ENCODE measurements at places on chromosomes 1 and 21. TPM values are rescaled to one million over a fixed set of nuclear protein-coding genes. Genes with fewer than 3 reads are reported as not detected.

The HEATR1 gene
- 49.8 TPM for total RNA-seq

The LENEP gene
- total RNA-seq, result not detected

The SYT11 gene
- 10.8 TPM for total RNA-seq

The SGIP1 gene
- not detected for total RNA-seq

The UCK2 gene
- total RNA-seq, result 6.9 TPM

GRCh38 chr21:15208786-15209185 is 144.0 kb upstream of the NRIP1 start:
- no peak for DNase-seq

GRCh38 chr1:229869687-229870086 is 197.4 kb upstream of the GALNT2 start:
- DNase-seq, result no peak

- DNase-seq, result no peak
These were observed 43.9 kb downstream of the WNT9A start for GRCh38 chr1:227903614-227904501.

- no peak for DNase-seq
These were observed 74.9 kb upstream of the BEND5 start for GRCh38 chr1:48851638-48852037.

DNA sequence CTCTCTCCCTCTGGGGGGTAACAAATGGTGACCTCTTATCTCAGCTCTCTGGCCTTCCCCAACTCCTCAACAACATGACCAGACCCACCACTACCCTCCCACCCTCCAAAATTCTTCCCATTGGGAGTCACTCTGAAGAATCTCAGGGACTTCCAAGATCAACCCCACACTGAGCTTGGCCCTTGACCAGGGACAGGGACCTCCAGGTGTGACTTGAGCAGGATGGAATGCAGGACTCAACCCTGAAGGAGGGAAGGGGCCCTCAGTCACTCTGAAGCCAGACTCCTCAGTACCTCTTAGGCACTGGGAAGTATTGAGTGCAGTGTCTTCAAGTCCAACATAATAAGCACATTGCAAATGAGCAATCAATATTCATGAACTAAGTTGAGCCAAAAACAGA is 1.9 kb downstream of the CASQ1 start:
- DNase-seq, result no peak

DNA sequence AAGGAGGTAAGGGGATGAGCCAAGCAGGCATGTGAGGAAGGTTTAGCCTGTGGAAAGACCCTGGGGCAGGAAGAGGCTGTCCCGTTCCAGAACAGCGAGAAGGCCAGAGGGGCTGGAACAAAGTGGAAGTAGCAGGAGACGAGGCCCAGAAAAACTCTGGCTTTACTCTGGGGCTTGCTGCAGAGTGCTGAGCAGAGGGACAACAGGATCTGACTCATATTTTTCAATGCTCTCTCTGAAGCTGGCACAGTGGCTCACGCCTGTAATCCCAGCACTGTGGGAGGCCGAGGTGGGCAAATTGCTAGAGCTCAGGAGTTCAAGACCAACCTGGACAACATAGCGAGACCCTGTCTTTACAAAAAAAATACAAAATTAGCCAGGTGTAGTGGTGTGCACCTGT is 52.4 kb upstream of the PAX7 start:
- DNase-seq, result no peak

GRCh38 chr1:236064674-236065508 is at the start of gene NID1:
Gene NID1, minus strand, starts transcription at chr1:236065090. Its CDS starts 11 bp downstream, at chr1:236065079.
- no peak for DNase-seq

- DNase-seq, result no peak
These were observed 202.6 kb downstream of the APP start for GRCh38 chr21:25967901-25968438.

All from T-cell (primary cell).